ENCODE measurements at places on chromosomes 6 and 20. TPM values are rescaled to one million over a fixed set of nuclear protein-coding genes. Genes with fewer than 3 reads are reported as not detected.

The HTR1E gene
- 2.1 TPM for total RNA-seq

GRCh38 chr6:13427801-13428582 lies 59.4 kb downstream of the GFOD1 start:
- H3K27me3 ChIP-seq: no peaks in the 10 kb centered on the region
- no peaks in the 10 kb centered on the region for H3K4me1 ChIP-seq
- no peak overlapping the region for H3K4me3 ChIP-seq
- no peak overlapping the region for H3K27ac ChIP-seq
- no peaks in the 10 kb centered on the region for H3K36me3 ChIP-seq
- no peak for DNase-seq

- no peak overlapping the region for H3K27ac ChIP-seq
- no peaks in the 10 kb centered on the region for H3K36me3 ChIP-seq
- no peak for DNase-seq
- H3K4me3 ChIP-seq: no peak overlapping the region
- H3K4me1 ChIP-seq: no peaks in the 10 kb centered on the region
- H3K27me3 ChIP-seq: no peaks in the 10 kb centered on the region
Measured at GRCh38 chr6:165922309-165922794, 245.3 kb downstream of the TBXT start.

DNA sequence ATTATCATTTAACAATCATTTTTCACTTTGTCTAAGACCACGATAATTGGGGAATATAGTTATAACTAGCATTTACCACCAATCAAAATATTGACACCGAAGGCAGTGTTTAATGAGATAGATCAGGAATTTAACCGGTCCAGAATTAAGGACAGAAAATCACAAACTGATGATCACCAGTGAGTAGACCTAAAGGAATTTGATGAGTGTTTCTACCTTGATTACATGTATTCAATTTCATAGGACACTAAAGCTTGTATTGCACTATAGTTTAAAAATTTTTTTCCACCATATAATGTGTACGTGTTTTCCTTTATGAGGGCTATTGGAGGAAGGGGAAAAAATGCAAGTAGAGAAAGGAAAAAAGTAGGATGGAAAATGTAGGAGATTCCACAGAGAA lies 22.6 kb upstream of the ARHGAP18 start:
- DNase-seq: no peak
- H3K36me3 ChIP-seq: no peaks in the 10 kb centered on the region
- H3K27me3 ChIP-seq: no peaks in the 10 kb centered on the region
- no peak overlapping the region for H3K27ac ChIP-seq
- no peaks in the 10 kb centered on the region for H3K4me1 ChIP-seq

DNA sequence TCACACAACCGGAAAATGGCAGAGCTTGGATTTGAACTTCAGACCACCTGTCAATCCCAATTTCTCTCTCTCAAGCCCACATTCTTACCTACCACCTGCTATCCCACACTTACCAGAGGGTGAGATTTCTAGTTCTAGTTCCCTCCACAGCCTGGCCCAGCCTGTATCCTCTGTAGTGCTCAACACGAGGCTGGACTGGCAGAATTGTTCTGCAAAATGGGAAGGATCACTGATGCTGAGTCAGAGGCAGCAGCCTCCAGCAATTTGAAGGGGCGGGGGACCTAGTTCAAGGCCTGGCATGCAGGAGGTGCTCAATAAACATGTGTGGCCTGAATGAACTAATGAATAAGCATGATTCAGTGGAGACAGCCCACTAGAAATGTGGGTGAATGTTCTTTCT lies 53.6 kb upstream of the TTPAL start:
- no peaks in the 10 kb centered on the region for H3K4me1 ChIP-seq
- H3K27me3 ChIP-seq: no peaks in the 10 kb centered on the region
- no peaks in the 10 kb centered on the region for H3K36me3 ChIP-seq
- H3K4me3 ChIP-seq: no peak overlapping the region
- DNase-seq: no peak

The SEMG1 gene
- total RNA-seq: not detected

- no peak overlapping the region for H3K4me3 ChIP-seq
- no peaks in the 10 kb centered on the region for H3K27me3 ChIP-seq
- no peaks in the 10 kb centered on the region for H3K36me3 ChIP-seq
- no peaks in the 10 kb centered on the region for H3K4me1 ChIP-seq
- H3K27ac ChIP-seq: no peak overlapping the region
- DNase-seq: no peak
Measured at GRCh38 chr20:45230631-45231030, 9.5 kb downstream of the SEMG2 start.

DNA sequence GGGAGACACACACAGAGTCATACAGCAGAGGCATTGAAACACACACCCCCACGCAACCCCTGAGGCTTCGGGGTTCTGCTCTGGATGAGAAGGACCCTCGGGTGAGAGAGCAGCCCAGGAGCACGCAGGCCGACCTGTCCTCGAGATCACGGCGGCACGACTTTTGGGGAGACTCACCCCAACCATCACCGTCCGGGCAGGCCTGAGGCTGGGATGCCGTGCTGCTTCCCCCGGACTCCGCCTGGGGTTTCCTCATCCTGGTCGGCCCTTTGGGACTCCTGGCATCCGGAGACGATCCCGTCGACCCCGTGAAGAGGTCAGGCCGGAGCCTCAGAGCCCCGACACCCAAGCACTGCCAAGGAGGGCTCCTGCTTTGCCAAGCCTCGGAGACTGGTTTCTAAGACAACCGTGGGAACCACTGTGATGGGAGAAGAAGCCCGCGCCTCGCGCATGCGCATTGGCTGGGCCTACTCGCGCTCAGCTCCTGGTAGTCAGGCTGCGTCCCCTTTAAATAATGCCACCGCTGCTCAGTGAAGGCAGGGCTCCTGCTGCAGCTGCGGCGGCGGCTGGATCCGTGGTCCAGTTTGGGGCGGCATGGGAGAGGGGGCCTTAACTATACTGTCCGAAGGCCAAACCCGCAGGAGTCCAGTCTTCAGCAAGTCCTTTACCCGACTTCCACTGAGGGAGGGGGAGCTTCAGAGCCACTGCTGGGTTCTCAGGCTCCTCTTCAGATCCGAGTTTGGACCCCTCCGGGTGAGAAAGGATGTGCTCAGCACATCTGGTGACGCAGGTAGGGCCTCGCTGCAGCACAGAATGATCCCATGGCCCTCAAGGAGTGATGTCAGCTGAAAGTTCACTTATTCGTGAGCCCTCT lies 171.4 kb upstream of the ZNF337 start:
- peak overlapping the region; percentile 5 for H3K4me3 ChIP-seq
- no peaks in the 10 kb centered on the region for H3K36me3 ChIP-seq
- DNase-seq: peak; percentile 70
- H3K4me1 ChIP-seq: no peaks in the 10 kb centered on the region
- H3K27ac ChIP-seq: no peak overlapping the region

The ERVFRD-1 gene
- not detected for total RNA-seq

GRCh38 chr20:45950330-45950646 lies 15.8 kb downstream of the PCIF1 start:
- no peaks in the 10 kb centered on the region for H3K27me3 ChIP-seq
- DNase-seq: no peak
- no peaks in the 10 kb centered on the region for H3K36me3 ChIP-seq
- no peak overlapping the region for H3K27ac ChIP-seq
- no peaks in the 10 kb centered on the region for H3K4me1 ChIP-seq

DNA sequence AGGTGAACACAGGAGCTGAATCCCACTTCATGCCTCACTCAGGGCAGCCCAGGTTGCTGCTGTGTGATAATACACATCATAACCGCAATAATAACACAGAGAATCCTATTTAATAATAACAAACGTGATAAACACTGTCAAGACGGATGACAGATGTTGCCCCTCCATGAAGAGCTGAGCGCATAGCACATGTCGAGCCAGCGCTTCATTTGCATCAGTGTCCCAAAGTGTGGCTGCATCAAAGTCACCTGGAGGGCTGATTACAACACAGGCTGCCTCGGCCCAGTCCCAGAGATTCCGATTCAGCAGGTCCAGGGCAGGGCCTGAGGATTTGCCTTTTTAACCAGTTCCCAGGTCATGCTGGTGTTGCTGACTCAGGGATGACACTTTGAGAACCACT lies 198.5 kb downstream of the QKI start:
- no peaks in the 10 kb centered on the region for H3K36me3 ChIP-seq
- H3K4me3 ChIP-seq: no peak overlapping the region
- no peaks in the 10 kb centered on the region for H3K4me1 ChIP-seq
- no peak overlapping the region for H3K27ac ChIP-seq

The COL9A1 gene
- not detected for total RNA-seq

DNA sequence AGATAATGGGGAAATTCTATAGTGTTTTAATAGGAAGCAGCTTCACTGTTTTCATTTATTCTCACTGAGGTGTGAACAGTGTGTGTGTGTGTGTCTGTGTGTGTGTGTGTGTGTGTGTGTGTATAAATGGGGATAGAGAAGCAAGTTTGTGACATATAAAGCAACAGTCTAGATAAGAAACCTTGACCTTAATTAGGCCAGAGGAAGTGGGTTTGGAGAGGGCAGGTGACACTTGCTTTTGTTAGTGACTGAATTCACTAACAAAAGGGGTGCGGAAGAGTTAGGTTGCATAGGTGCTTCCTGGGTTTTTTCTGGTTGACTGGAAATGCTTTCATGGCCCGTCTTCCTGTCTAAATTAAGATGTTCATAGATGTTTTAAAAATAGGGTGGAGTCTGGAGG lies 515.7 kb upstream of the FLRT3 start:
- no peaks in the 10 kb centered on the region for H3K4me1 ChIP-seq
- no peak overlapping the region for H3K27ac ChIP-seq
- H3K27me3 ChIP-seq: no peaks in the 10 kb centered on the region
- no peaks in the 10 kb centered on the region for H3K36me3 ChIP-seq
- DNase-seq: no peak
- no peak overlapping the region for H3K4me3 ChIP-seq

The MUC22 gene
- total RNA-seq: not detected

The BTN1A1 gene
- total RNA-seq: not detected

The CCN5 gene
- total RNA-seq: 19.4 TPM

The HAO1 gene
- not detected for total RNA-seq

GRCh38 chr20:59985864-59986263 lies 27.6 kb downstream of the CDH26 start:
- DNase-seq: no peak
- H3K4me3 ChIP-seq: no peak overlapping the region
- H3K27ac ChIP-seq: no peak overlapping the region
- H3K27me3 ChIP-seq: no peaks in the 10 kb centered on the region

DNA sequence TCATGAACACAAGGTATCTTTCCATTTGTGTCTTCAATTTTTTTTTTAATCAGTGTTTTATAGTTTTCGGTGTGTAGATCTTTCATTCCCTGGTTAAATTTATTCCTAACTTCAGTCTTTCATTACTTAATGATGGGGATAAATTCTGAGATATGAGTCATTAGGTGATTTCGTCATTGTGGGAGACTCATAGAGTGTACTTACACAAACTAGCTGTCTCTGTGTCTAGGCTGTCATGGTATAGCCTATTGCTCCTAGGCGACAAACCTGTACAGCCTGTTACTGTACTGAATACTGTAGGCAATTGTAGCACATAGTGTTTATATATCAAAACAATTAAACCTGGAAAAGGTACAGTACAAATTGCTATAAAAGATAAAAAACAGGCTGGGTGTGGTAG lies 42.1 kb downstream of the SMAP1 start:
- H3K4me3 ChIP-seq: no peak overlapping the region
- no peak overlapping the region for H3K27ac ChIP-seq
- no peaks in the 10 kb centered on the region for H3K4me1 ChIP-seq
- no peak for DNase-seq

GRCh38 chr6:170317718-170318117 lies 11.2 kb downstream of the FAM120B start:
- no peaks in the 10 kb centered on the region for H3K4me1 ChIP-seq
- H3K4me3 ChIP-seq: no peak overlapping the region
- H3K36me3 ChIP-seq: no peaks in the 10 kb centered on the region
- no peaks in the 10 kb centered on the region for H3K27me3 ChIP-seq
- no peak overlapping the region for H3K27ac ChIP-seq

The CCM2L gene
- total RNA-seq: 3.5 TPM

The FYN gene
- total RNA-seq: 208 TPM

The GTSF1L gene
- not detected for total RNA-seq

- H3K27me3 ChIP-seq: no peaks in the 10 kb centered on the region
- H3K27ac ChIP-seq: no peak overlapping the region
- H3K36me3 ChIP-seq: no peaks in the 10 kb centered on the region
- no peak for DNase-seq
- H3K4me3 ChIP-seq: no peak overlapping the region
Measured at GRCh38 chr20:829551-829950, 4.0 kb upstream of the FAM110A start.

DNA sequence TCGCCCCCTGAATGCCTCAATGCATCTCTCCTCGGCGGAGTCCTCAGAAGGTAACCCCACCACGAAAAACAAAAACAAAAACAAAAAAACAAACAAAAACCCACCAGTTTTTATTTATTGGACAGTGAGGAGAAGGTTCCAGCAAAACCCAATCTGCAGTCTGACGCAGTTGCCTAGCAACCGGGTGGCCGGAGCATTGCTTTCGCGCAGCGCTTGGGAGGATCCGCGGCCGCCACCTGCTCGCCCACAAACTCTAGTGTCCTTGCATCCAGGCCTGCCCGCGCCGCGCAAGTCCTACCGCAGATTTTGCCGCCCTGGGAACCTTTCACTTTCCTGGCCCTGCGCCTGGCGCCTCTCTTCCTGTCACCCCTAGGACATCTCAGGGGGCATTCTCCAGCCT lies 17.6 kb downstream of the TFAP2B start:
- DNase-seq: no peak
- no peak overlapping the region for H3K4me3 ChIP-seq
- no peak overlapping the region for H3K27ac ChIP-seq
- H3K36me3 ChIP-seq: no peaks in the 10 kb centered on the region
- H3K4me1 ChIP-seq: no peaks in the 10 kb centered on the region

DNA sequence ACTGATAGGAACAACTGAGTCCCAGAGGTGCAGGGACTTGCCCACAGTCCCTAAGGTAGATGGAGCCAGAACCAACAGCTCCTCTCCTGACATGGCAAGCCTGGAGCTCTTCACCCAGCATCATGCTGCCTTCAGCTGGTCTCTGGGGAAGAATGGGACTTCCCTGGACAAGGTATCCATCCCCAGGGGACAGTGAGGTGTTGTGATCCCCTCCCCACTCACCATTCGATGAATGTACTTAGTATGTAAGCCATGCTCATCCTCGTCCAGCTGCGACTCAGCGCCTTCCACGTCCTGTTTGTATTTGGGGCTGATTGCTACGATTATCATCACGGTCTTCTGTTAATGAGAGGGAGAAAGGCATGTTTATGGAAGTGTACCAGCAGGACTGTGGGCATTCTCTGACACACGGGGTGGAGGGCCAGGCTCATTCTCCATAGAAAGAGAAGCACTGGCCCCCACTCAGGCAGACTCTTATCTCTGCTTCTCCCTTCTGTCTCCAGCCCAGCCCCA lies 39.4 kb downstream of the TRAF3IP2 start:
- DNase-seq: no peak
- H3K4me3 ChIP-seq: no peak overlapping the region
- H3K36me3 ChIP-seq: no peaks in the 10 kb centered on the region
- H3K27me3 ChIP-seq: no peaks in the 10 kb centered on the region

The SLC35F1 gene
- total RNA-seq: 1.0 TPM

DNA sequence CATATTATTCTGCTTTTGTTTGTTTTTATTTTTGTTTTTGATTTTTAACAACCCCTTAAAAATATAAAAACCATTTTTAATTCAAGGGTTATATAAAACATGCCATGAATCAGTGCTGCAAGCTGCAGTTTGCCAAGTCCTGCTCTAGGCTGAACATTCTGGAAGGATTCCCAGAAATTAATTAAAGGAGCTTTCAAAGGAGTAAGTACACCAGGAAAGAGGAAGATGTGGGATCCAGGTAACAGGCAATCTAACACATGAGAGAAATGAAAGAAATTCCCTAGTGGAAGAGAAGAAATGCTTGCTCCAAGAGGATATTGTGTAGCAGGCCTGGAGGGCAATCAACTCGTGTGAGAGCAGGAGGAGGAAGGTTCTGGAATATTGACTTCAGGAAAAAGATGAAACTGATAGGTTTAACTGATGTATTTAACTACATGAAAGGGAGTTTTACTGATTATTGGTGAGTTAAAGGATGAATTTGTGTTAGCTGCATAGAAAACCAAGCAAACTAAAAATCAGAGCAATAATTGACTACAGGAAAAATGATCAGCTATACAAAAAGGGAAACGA lies 146.0 kb upstream of the PHACTR1 start:
- H3K4me3 ChIP-seq: no peak overlapping the region
- no peaks in the 10 kb centered on the region for H3K4me1 ChIP-seq
